ENCODE measurements at places on chromosomes 13 and 19.
A peak's percentile ranks its signal among the peaks of the same experiment; 100 is the strongest.

- no peak for DNase-seq
Measured at GRCh38 chr19:24062190-24062589, 24.8 kb upstream of the ZNF254 start.

DNA sequence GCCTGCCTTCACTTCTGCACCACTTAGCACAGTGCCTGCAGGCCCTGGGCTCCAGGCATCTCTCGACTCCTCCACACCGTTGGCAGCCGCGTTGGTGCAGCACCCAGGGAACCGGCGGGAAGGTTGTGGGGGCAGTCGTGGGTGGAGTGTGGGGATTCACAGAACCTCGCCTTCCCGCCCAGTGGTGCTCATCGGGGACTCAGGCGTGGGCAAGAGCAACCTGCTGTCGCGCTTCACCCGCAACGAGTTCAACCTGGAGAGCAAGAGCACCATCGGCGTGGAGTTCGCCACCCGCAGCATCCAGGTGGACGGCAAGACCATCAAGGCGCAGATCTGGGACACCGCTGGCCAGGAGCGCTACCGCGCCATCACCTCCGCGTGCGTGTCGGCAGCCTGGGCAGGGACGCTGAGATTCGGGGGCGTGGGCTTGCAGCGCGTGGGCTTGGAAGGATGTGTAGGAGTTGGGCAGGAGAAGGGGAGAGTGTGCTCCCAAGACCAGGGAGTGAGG, 9.6 kb downstream of the RAB11B start:
- DNase-seq = no peak

GRCh38 chr19:18951721-18952281, 10.8 kb upstream of the HOMER3 start:
- DNase-seq = no peak

- no peak for DNase-seq
Measured at GRCh38 chr13:104954210-104954609, 1581.3 kb downstream of the EFNB2 start.

DNA sequence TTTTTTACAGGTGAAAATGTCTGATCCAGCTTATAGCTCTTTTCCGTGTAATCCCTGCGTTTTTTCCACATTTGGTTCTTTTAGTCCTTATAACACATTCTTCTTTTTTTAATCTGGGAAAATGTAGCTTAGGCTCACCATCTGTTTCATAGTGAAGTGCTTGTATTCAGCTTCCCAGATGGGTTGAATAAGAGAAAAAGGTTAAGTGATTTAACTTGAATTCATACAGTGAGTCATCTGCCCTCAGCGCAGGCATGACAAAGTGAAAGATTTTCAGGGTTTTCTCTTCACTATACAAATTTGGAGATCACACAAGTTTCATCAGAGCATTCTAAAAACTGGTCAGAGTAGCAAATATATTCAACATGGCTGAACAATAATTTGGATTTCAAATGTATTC, 224.8 kb downstream of the SPRY2 start:
- no peak for DNase-seq

DNA sequence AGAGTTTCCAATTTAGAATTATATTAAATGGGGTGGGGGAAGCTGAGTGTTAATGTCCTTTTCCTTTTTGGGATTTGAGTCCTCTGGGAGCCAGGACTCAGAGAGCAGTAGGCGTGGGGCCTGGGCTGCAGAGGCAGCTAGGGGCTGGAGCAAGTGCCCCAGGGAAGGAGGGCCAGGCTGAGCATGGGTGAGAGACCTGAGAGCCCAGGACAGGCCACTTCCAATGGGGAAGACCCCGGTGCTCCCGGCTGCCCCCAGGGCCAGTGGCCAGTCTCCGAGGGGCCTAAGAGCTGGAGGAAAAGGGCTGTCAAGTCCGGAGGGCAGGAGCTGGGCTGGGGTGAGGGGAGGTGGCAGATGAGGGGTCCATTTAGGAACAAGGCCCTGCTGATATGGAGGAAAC, 371.5 kb downstream of the ZNF536 start:
- no peak for DNase-seq

DNA sequence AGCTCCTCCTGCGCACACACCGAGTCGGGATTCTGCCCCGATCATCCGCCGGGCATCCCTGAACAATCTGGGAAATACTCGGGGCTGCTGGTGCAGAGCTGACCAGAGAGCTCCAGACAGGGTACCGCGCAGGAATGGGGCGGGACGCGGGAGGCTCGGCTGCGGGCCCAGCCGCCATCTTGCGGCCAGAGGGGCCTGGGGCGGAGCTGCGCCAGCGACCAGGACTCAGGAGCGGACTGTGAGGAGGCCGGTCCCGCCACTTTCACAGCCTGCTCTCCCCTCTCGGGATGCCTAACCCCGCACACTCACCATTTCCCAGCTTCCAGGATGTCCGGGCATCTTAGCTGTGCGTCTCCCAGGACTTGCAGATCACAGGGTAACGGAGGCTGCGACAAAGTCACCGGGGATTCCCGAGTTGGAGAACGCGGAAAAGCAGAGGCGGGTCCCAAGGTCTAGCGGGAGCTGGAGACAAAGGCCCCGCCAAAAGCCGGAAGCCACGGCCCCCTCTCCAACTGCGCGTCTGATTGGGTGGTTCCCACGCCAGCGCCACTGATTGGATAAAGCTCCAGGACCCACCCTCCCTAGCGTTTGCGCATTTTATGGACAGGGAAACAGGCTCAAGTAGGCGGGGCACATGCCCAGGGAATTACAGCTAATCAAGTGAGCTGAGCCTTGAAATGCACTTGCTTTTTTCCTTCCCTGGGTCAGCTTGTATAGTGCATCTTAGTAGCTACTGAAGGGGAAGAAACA, 15.8 kb upstream of the ZNF43 start:
- peak; percentile 89 for DNase-seq

GRCh38 chr13:28041031-28041461, 52.6 kb upstream of the URAD start:
- no peak for DNase-seq

GRCh38 chr13:44934724-44935123, 54.5 kb downstream of the NUFIP1 start:
- DNase-seq = no peak

DNA sequence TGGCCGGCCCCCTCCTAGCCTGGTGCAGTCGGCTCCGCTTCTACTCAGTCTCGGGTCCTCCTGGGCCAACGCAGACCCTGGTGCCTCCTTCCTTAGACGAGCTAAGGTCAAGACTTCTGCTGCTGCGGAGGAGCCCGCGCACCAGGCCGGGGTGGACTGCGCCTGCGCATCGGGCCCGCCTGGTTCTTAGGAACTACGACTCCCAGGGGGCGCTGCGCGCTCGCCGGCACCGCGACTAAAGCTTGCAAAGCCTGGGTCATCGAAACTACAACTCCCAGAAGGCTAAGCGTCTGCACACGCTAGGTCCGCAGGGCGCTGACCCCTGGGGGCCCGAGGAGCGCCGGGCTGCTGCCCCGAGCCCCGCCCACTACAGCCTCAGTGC, at the start of gene ZNF835:
Gene ZNF835 (minus strand): TSS at position 145 of the 382 bp plus-strand sequence. CDS start 6,559 bp downstream, outside the sequence.
- peak; percentile 81 for DNase-seq

DNA sequence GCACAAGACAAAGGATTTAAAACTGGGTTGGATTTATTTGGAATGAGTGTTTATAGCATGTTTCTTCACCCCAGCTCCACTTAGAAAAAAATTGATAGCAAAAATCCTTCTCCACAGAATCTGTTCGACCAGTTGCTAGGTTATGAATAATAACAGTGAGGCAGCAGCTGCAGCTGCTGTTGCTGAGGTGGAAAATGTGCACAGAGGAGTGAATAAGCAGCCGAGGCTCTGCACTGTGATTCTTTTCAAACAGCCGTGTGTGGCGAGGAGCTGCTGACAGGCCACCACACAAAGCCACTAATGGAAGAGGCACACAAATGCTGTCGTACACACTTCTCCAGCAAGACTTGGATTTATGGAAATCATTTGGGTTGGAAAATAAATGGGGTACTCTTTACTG, 6.4 kb upstream of the RASL11A start:
- no peak for DNase-seq

DNA sequence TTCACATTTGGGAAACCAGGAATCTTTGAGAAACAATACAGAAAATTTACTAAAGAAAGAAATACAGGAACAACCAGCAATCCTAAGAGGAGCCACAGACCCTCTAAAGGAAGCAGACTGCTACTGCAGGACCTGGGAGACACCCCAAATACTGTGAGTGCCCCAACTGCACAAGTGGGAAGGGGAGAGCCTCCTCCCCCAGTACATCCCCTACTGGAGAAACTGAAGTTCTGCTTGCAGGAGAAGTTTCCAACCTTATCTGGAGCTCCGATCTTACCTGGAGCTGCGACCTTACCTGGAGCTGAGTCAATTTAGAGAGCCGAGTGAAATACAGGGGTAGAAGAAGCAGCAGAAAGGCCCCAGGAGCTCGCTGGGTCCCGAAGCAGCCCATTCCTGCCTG, 236.4 kb upstream of the SPRY2 start:
- DNase-seq = no peak

GRCh38 chr13:53601113-53601512, 572.5 kb downstream of the OLFM4 start:
- DNase-seq = no peak

- DNase-seq = no peak
Measured at GRCh38 chr13:108408672-108409071, 139.2 kb downstream of the TNFSF13B start.

DNA sequence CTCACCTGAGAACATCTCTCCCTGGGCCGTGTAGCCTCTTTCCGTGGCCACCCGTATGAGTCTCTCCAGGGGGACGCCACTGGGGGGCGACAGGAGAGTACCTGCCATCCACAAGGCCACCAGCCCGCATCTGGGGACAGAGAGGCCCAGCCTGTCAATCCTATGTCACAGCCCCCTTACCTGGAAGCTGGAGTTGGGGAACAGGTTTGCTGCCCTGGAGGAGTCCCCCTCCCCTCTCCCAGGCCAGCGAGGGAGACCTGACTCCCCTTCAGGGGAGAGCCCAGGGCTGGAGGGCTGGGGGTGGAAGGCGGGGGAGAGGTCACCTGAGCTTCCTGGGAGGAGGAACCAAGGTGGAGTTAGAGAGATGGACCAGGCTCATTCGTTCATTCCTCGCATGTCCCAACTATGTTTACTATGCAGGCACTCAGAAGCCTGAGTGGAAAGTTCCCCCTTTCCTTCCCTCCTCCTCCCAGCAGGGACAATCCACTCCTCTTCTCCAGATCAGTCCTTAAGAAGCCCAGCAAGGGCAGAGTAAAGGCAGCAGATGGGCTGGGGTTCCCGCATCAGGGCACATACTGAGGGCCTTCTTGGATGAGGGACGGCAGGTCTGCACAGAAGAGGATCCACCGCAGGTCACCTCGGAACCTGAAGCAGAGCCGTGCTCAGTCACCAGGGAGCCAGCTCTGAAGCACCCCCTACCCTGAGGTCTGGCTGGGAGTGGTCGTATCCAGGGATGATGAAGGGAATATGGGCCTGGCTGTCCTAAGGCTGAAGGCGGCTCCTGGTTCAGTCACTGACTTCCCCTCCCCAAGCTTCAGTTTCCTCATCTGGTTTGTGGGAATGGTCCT, 5.5 kb downstream of the ACTMAP start:
- DNase-seq = no peak

- no peak for DNase-seq
Measured at GRCh38 chr13:51737609-51738008, 66.4 kb downstream of the DHRS12 start.

GRCh38 chr13:77048681-77049080, 21.7 kb upstream of the FBXL3 start:
- DNase-seq = no peak

DNA sequence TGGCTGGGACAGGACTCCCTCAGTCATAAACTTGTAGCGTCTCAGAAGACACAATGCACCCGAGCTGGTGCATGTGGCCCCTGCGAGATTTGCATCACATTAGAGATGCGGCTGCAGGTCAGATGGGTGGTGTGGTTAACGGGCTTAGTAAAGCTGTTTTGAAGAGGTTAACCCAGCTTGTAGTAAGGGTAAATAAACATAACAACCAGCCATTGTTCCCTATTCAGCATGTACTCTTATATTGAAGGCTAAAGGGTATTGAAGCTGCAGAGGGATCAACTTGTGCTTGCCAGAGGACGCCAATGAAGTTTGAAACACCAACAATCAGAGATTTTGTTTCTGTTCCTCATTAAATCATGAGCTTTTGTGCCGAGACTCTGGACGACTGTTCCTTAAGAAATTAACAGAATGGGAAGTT, 79.4 kb downstream of the ZIC5 start:
- no peak for DNase-seq

DNA sequence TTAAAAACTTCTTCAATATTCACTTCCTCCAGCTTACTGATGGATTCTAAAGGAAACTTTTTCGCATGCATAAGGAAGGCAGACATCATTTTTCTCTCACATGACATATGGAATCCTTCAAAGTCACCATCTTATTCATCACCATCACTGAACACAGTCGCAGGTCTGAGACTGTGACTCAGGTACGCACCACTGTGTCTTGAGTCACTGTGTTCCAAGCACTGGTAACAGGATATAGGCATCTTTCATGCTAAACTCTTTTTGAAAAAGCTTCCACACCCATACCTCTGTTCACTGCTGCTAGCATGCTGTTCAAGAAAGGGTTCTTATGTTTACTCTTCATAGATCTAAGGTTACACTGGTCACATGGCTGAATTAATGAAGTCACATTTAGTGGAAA, 67.0 kb upstream of the SIAH3 start:
- no peak for DNase-seq

GRCh38 chr19:47790398-47790814, 11.9 kb downstream of the SELENOW start:
- DNase-seq = peak; percentile 72

DNA sequence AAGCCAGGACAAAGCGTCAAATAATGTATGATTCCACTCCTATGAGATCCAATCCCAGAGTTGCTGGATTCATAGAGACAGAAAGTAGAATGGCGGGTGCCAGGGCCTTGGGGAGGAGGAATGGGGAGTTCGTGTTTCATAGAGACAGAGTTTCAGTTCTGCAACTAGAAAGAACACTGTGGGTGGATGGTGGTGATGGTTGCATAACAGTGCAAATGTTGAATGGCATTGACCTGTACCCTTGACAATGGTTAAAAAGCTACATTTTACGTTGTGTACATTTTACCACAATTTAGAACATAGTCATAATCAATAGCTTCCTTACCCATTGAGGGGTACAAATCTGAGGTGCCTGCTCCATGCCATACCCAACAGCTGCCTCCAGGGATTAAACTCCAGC, 33.4 kb downstream of the MBD3L2B start:
- DNase-seq = no peak

DNA sequence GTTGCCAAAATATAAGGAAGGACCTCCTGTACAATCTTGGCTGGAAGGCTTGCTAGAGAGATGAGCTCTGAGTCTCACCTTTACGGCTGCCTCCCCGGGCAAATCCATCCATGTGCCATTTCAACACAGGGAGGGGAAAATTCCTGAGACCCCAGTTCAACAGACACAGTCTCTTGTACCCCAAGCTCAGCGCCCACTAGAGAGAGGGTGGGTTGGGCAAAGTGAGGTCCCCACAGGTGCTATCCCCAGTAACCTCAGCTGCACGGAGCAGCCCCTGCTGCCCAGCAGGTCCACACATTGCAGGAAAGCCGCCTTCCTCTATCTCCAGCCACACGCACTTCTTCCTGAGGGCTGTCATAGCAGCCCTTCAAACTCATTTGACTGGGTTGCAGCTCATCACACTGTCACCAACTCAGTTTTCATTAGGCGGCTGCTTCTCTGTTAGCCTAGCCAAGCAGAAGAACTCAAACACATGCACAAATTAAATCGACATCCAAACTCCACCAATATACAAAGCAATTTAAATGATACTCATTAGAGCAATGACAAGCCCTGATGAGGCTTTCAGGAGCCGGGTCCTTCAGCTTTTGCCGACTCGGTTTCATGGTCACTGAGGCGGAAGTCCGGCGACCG, 80.4 kb downstream of the TSHZ3 start:
- DNase-seq = no peak

GRCh38 chr19:30402436-30403202, 30.4 kb downstream of the ZNF536 start:
- DNase-seq = no peak

GRCh38 chr19:964761-965694, 19.1 kb upstream of the WDR18 start:
- no peak for DNase-seq

Data from CD4-positive, alpha-beta T cell treated with Interleukin-6 at 100 ng/mL for 8 hours (primary cell).